ENCODE measurements at places on chromosomes 3 and 15. TPM values are rescaled to one million over a fixed set of nuclear protein-coding genes. Genes with fewer than 3 reads are reported as not detected.

- H3K4me1 ChIP-seq = no peaks in the 10 kb centered on the region
- no peaks in the 10 kb centered on the region for H3K27me3 ChIP-seq
- H3K4me3 ChIP-seq = no peak overlapping the region
- H3K36me3 ChIP-seq = no peaks in the 10 kb centered on the region
These were observed 465.2 kb upstream of the TGFBR2 start for GRCh38 chr3:30141178-30141581.

GRCh38 chr3:10939556-10939955, 53.0 kb upstream of the SLC6A1 start:
- H3K27ac ChIP-seq = no peak overlapping the region
- H3K4me3 ChIP-seq = no peak overlapping the region
- no peaks in the 10 kb centered on the region for H3K27me3 ChIP-seq
- H3K36me3 ChIP-seq = peaks cover 34% of the 10 kb centered on the region

GRCh38 chr15:101250873-101251829, 697 bp downstream of the CHSY1 start:
- peak; percentile 54 for DNase-seq
- peaks cover 4% of the 10 kb centered on the region for H3K36me3 ChIP-seq
- no peaks in the 10 kb centered on the region for H3K27me3 ChIP-seq

DNA sequence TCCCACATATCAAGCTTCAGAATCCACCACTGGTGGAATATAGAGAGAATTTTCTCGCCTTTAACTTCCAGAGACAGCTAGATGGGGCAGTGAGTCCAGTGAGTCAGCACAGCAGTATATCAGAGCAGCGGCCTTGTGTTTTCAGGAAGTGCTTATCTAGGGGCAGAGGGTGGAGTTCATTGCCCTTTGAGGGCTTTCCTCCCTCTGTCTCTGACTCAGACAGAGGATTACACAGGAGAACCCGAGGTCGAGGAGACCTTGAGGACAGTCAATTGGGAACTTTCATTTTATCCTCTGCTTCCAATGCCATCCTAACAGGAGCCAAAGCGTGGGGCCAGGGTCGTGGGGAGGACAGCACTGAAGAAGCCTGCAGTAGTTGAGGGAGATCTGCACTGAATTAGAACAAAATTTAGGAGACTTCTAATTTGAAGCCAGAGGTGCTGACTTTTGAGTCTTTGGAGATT, 109.6 kb upstream of the UMPS start:
- DNase-seq = no peak
- no peaks in the 10 kb centered on the region for H3K4me1 ChIP-seq
- H3K36me3 ChIP-seq = no peaks in the 10 kb centered on the region
- no peak overlapping the region for H3K27ac ChIP-seq
- no peak overlapping the region for H3K4me3 ChIP-seq
- no peaks in the 10 kb centered on the region for H3K27me3 ChIP-seq

GRCh38 chr3:72368331-72368975, 479.8 kb downstream of the SHQ1 start:
- peaks cover 11% of the 10 kb centered on the region for H3K4me1 ChIP-seq
- peaks cover 3% of the 10 kb centered on the region for H3K27me3 ChIP-seq
- H3K4me3 ChIP-seq = no peak overlapping the region
- H3K36me3 ChIP-seq = no peaks in the 10 kb centered on the region

STRA6 gene
- polyA plus RNA-seq = 45.5 TPM

DNA sequence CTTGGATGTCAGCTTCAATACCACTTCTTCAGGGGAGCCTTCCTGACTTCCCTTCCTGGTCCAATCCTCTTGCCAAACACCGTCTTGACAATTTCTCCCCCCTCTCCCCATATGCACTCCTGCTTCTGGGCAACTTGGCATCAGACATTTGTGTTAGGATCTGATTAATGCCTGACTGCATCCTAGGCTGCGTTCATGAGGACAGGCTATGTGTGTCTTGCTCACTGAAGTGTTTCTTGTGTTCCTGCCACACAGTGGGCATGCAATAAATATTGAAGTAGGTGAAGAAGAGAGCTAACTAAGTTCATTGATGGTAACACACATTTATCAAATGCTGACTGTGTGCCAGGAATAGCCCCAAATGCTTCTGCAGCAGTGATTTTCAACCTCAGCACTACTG, 36.4 kb upstream of the WNT5A start:
- no peaks in the 10 kb centered on the region for H3K36me3 ChIP-seq
- DNase-seq = no peak
- no peak overlapping the region for H3K4me3 ChIP-seq
- H3K27me3 ChIP-seq = no peaks in the 10 kb centered on the region
- H3K4me1 ChIP-seq = peaks cover 14% of the 10 kb centered on the region

SOX14 gene
- polyA plus RNA-seq = 2.7 TPM

MYO5C gene
- 6.2 TPM for polyA plus RNA-seq

CPNE4 gene
- 22.8 TPM for polyA plus RNA-seq

DNA sequence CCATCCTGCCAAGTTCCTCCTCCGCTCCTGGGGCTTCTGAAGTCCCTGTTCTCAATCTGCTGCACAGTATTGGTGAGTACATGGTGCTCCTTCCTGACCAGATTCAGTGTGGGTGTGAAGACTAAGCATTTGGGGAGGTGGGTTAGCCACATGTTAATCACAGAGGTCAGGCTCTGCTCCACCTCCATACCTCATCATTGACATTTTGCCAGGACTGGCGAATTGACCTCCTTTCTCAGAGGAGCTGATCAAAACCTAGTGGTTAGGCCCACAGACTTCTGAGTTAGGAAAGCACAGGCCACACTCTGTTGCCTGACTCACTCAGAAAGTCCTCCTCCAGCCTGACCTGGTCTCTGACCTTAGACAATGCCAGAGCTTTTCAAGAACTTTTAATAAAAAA, 8.4 kb upstream of the RPS17 start:
- H3K27ac ChIP-seq = no peak overlapping the region
- H3K27me3 ChIP-seq = no peaks in the 10 kb centered on the region
- no peak overlapping the region for H3K4me3 ChIP-seq
- no peaks in the 10 kb centered on the region for H3K4me1 ChIP-seq
- DNase-seq = no peak

DNA sequence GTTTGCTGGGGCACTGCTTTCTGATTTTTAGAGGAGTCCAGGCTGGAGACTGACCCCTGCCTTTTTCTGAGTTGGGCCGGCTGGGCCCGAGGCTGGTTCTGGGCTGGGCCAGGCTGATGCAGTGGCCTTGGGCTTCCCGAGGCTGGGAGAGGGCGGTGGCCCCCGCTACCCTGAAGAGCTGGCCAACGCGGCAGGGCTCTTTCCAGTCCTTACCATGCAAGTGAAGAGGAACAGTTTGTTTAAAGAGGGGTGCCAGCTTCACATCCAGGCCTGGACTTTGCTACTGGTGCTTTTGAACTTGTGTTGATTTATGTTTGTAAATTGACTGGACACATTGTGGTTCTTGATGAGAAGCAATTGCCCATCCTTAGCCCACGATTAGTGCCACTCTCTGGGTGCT, 15.3 kb downstream of the IGF1R start:
- no peak overlapping the region for H3K4me3 ChIP-seq
- no peaks in the 10 kb centered on the region for H3K36me3 ChIP-seq
- H3K4me1 ChIP-seq = peaks cover 19% of the 10 kb centered on the region
- H3K27ac ChIP-seq = no peak overlapping the region

PDIA5 gene
- polyA plus RNA-seq = 15.6 TPM

GRCh38 chr3:139534455-139534812, 5.1 kb downstream of the RBP1 start:
- H3K4me1 ChIP-seq = peaks cover 72% of the 10 kb centered on the region
- peak; percentile 76 for DNase-seq
- no peak overlapping the region for H3K4me3 ChIP-seq
- H3K27me3 ChIP-seq = no peaks in the 10 kb centered on the region
- H3K27ac ChIP-seq = peak overlapping the region; percentile 93
- peaks cover 5% of the 10 kb centered on the region for H3K36me3 ChIP-seq

DNA sequence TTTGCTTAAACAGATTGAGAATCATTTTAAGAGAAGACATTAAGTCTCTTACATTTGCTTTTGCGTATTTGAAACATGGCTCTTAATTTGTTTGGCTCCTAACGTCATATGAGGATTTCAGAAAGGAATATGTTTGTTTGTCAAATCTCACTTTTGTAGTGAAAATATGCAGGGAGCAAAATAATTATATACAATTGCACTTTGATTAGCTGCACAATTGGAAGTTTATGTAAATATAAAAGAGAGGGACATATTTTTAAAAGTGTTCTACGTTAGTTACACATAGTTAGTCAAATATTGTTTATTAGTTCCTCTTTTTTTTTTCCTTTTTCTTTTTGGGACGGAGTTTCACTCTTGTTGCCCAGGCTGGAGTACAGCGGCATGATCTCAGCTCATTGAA, 42.7 kb upstream of the GOLIM4 start:
- H3K36me3 ChIP-seq = no peaks in the 10 kb centered on the region
- H3K27ac ChIP-seq = no peak overlapping the region
- no peaks in the 10 kb centered on the region for H3K4me1 ChIP-seq
- H3K27me3 ChIP-seq = no peaks in the 10 kb centered on the region

DNA sequence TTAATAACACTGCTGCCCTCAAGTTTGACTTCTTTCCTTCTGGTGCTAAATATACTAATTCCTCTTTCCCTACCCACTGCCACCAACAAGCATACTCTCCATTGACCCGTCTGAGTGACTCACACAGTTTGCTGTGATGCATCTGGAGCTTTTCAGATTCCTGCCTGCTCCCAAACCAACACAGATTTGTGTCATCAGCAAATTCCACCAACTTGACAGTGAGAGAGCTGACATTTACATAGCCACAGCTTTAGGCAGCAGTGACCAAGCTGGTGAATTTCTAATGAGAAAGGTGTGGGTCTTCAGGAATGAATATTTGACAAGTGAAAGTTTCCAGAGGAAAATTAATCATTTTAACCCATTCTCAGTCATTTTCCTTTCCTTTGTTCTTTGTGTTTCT, 96.5 kb upstream of the PRICKLE2 start:
- no peaks in the 10 kb centered on the region for H3K36me3 ChIP-seq
- H3K27me3 ChIP-seq = no peaks in the 10 kb centered on the region
- no peak overlapping the region for H3K4me3 ChIP-seq
- H3K4me1 ChIP-seq = no peaks in the 10 kb centered on the region
- no peak overlapping the region for H3K27ac ChIP-seq

DNA sequence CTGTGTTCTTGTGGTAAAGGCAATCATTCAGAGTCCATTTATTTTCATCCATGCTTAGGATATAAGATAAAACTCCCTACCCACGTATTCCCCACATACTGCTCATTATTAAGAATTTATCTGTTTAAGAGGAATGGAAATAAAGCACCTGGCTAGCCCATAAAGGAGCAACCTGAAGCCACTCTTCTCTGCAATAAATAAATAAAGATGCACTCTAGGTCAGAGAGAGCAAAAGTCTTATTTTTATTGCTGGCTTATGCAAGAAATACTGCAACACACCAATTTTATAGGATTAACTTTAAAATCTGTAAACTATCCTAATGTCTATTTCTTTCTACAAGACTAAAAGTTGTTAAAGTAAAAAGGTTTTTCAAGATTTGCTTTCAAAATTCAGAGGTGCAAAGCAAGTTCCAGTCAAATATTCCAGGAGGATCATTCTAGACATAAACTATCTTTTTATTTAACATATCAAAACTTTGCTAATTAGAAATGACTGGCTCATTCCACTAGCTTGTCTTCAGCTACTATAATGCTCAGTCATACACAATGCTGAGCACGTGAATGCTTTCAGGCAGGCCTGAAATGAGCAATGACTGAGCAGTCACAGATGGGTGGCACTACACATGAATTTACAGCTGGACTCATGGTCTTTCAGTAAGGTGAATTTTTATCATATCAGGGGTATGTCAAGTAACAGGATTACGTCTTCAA, 7.1 kb downstream of the TJP1 start:
- no peak overlapping the region for H3K4me3 ChIP-seq
- DNase-seq = no peak
- H3K4me1 ChIP-seq = peaks cover 5% of the 10 kb centered on the region
- no peaks in the 10 kb centered on the region for H3K27me3 ChIP-seq
- no peak overlapping the region for H3K27ac ChIP-seq
- no peaks in the 10 kb centered on the region for H3K36me3 ChIP-seq

- no peaks in the 10 kb centered on the region for H3K36me3 ChIP-seq
- DNase-seq = no peak
- H3K27me3 ChIP-seq = no peaks in the 10 kb centered on the region
- no peaks in the 10 kb centered on the region for H3K4me1 ChIP-seq
These were observed 12.6 kb upstream of the FRMD5 start for GRCh38 chr15:44207643-44208042.

CD86 gene
- polyA plus RNA-seq = 3.8 TPM

TMCO5A gene
- polyA plus RNA-seq = not detected

TRIM42 gene
- not detected for polyA plus RNA-seq

AMIGO3 gene
- 2.2 TPM for polyA plus RNA-seq

CSTA gene
- not detected for polyA plus RNA-seq
